NCI-H510A treated with DMSO at 0.1 percent for 48 hours (cell line): ENCODE measurements at places on chromosomes 3 and 15.

- peak; percentile 87 for DNase-seq
These were observed at the start of gene CRELD1 for GRCh38 chr3:9933561-9934234. Gene CRELD1, plus strand, starts transcription at chr3:9933834. Its CDS starts 605 bp downstream, at chr3:9934439.

GRCh38 chr15:101795455-101795854, 7.9 kb upstream of the OR4F6 start:
- no peak for DNase-seq

- DNase-seq, result peak; percentile 76
These were observed 4.8 kb upstream of the MECOM start for GRCh38 chr3:169668072-169668956.

GRCh38 chr3:175957427-175957826, 1098.3 kb downstream of the NAALADL2 start:
- DNase-seq, result no peak

DNA sequence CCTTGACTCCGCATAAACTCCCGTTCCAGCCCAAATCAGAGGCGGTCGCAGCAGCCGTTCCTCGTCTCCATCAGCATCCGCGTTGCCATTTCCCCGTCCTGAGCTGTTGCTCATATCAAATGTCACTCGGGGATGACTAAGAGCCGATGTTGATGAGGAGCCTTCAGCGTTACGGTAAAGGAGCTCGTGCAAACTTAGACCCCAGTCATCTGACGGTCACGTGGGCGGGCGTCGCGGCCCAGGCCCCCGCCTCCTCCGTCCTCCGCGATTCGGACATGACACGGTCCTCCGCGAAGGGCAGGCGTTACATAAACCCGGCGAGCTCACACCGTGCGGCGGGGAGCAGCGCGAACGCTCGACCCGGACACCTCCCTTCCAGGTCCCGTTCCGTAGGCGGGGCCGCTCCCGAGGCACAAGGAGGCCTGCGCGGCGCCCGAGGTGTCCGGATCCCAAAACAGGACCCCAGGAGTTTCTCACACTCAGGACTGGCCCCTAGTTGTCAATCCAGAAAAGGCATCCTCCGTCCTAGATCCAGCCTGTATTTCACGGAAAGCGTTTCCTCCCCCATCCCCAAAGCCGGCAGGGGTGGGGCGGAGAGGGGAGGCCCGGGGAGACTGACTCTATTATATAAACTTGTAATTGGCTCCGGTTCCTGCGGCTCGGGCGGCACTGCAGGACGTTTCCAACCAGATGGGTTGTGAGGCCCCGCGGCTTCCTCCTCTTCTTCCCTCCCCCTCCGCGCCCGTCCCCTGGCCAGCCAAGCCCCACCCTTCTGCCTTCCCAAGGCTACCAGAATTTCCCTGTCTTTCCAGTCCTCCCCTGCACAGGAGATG, 100.0 kb upstream of the IGF1R start:
- DNase-seq, result no peak

- DNase-seq, result no peak
These were observed 7.7 kb downstream of the CMTM8 start for GRCh38 chr3:32246079-32246675.

GRCh38 chr3:16881896-16882630, 2.7 kb upstream of the PLCL2 start:
- DNase-seq, result no peak

DNA sequence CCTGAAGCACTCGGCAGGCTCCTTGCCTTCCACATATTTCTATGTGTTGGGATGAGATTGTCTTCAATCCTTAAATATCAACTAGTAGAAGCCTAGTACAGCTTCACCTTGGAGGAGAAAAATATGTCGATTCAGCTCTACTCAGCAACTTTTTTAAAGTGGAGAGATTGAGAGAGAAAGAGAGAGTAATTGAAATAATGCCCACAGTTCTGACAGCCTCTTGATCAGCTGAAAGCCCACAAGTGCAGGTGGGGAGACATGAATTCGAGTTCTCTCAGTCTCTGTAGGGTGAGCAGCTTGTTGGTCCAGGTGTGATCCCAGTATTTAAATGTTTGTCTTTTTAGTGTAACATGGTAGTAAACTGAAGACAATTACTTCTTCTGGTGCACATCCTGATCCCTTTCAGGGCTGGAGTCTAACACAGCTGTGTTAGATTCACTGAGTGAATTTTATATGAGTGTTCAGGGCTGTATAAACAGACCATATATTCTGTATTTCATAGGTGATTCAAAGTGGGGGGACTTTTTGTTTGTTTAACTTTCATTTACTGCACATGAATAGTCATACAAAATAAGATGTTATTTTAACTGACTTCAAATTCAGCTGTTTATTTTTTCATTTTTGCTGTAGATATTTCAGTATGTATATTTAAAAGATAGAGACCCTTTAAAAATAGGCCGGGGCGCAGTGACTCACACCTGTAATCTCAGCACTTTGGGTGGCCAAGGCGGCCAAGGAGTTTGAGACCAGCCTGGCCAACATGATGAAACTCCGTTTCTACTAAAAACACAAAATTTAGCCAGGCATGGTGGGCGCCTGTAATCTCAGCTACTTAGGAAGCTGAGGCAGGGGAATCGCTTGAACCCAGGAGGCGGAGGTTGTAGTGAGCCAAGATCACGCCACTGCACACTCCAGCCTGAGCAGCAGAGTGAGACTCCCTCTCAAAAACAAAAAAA, 64.0 kb downstream of the ST6GAL1 start:
- DNase-seq, result no peak

DNA sequence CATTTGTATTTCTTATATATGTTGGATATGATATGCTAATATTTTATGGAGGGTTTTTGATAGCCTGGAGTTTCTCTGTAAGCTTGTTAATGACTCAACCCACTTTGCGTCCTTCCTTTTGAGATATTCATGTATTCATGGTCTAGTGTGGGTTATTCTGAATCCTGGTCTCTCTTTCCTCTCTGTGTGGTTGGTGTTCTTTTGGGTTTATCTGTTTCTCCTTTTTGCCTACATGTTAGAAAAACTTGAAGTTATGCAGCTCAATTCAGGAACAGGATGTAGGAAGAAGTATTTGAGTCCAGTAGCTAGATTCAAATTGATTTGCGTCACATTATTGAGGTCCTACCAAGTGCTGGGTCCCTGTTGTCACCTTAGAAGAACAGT, 28.1 kb downstream of the CMTM7 start:
- DNase-seq, result no peak

DNA sequence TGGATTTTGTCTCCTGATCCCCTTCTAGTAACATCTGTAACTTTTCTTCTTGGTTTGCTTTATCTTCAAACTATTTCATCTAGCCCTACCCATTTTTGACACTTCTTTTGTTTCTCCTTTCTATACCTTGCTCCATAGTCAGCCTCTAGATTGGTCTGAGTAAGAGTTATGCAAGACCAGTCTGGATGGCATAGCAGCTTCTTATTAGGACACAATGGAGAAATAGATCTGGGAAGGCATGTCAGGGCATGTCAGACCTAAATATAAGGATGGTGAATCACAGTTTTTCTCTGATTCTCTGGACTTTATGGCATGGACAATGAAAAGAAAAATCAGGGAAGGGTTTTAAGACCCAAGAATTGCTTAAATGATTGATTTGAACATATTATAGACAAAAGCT, 452.5 kb downstream of the RAP2B start:
- DNase-seq, result no peak

- DNase-seq, result no peak
These were observed 165.8 kb downstream of the MECOM start for GRCh38 chr3:169497567-169498257.

GRCh38 chr3:31277582-31277981, 255.1 kb upstream of the STT3B start:
- no peak for DNase-seq

DNA sequence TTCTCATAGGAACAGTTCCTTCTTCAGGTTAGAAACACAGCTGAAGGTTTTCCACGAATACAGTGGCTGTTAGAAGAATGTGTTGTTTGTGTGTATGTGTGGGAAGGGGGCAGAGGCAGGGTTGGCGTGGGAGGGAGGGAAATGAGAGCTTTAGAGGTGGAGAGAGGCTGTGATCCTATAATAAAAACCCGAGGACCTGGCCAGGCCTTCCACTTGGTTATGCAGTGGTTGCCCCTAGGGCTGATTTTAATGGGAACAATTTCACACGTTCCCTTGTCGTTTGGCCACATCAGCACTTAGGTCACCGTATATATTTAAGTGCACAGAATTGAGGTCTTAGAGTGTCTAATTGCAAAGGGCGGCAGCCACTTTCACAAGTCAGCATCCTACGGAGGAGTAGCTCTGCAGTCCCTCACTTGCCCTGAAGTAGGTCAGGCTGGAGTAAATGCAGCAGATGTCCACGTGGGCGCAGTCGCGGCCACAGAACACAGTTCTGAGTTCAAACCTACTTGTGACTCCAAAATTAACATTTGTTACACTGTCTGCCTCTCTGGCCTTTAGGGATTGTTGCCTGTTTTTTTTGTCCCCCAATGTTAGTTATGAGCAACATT, 85.6 kb downstream of the PDCD6IP start:
- no peak for DNase-seq

DNA sequence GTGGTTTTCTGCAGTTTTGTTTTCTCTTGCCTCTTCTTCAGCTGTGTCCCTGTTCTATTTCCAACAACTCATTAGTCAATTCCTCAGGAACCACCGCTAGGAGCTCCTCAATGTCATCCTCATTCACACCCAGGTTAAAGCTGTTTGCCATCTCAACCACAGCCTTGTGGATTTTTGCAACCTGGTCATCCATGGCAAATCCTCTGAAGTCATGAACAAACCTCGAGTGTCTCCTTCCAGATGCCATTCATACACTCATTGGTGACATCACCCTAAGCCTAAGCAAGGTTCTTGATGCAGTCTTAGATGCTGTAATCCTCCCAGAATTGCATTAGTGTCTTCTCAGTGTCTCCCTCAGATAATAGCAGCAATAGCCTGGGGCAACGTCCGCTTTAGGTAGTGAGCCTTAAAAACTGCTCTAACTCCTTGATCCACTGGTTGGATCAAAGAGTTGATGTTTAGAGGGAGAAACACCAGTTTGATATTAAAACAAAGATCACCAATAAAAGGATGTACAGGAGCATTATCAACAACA, 31.5 kb upstream of the ZNF502 start:
- no peak for DNase-seq

GRCh38 chr3:28690176-28690575, 341.6 kb upstream of the AZI2 start:
- no peak for DNase-seq

GRCh38 chr3:178671791-178672190, 135.6 kb downstream of the KCNMB2 start:
- no peak for DNase-seq

- DNase-seq, result no peak
These were observed 420.1 kb downstream of the EDEM1 start for GRCh38 chr3:5607581-5607980.

- no peak for DNase-seq
These were observed 847.8 kb downstream of the SI start for GRCh38 chr3:164230385-164231094.

- DNase-seq, result peak; percentile 6
These were observed 922 bp downstream of the ADPRH start for GRCh38 chr3:119580067-119580760.

GRCh38 chr3:61828184-61828874, 267.0 kb downstream of the PTPRG start:
- DNase-seq, result no peak

- no peak for DNase-seq
These were observed 169.0 kb downstream of the TBC1D5 start for GRCh38 chr3:17573396-17573795.

GRCh38 chr15:85897207-85897894, 102.6 kb upstream of the KLHL25 start:
- DNase-seq, result no peak

DNA sequence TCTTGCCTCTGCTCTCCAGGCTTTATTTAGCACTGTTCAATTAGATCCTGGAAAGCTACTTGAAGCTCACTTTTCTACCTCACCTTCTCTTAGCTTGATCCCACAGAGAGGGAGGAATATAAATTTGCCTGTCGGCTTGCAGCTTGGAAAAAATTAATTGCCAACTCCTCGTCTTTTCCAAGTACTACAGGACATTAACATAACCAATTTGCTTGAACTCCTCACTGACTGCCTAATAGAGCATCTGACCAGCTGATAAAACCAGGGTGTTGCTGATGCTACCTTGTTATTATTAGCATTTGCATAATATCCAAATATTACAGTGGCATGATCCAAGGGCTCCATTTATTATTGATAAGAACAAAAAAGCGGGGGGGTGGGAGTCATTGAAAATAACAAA, 561.8 kb downstream of the MCTP2 start:
- DNase-seq, result no peak

- DNase-seq, result no peak
These were observed 135.1 kb downstream of the ATP10A start for GRCh38 chr15:25727867-25728600.

DNA sequence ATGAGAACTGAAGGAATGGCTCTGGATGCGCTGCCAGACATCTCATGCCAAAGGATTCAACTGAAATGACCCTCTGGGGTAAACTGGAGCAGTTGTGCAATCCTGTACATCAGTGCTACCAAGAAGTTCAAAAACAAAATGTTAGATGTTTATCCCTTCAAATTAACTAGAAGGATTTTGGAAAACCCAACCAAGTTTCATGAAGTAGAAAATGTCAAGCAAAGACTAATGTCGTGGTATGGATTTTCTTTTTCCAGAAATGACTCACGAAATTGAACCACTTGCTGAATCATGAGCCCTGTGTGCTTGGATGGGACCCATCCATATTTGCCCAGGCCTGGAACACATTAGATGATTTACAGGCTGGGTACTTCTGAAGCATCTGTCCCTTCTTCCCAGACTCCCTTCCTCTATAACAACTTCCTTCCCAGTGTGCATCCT, 101.6 kb downstream of the LRTM1 start:
- no peak for DNase-seq

- DNase-seq, result no peak
These were observed 14.6 kb upstream of the OR5K2 start for GRCh38 chr3:98482717-98483482.

GRCh38 chr3:27357665-27358258, 11.4 kb downstream of the NEK10 start:
- peak; percentile 28 for DNase-seq

DNA sequence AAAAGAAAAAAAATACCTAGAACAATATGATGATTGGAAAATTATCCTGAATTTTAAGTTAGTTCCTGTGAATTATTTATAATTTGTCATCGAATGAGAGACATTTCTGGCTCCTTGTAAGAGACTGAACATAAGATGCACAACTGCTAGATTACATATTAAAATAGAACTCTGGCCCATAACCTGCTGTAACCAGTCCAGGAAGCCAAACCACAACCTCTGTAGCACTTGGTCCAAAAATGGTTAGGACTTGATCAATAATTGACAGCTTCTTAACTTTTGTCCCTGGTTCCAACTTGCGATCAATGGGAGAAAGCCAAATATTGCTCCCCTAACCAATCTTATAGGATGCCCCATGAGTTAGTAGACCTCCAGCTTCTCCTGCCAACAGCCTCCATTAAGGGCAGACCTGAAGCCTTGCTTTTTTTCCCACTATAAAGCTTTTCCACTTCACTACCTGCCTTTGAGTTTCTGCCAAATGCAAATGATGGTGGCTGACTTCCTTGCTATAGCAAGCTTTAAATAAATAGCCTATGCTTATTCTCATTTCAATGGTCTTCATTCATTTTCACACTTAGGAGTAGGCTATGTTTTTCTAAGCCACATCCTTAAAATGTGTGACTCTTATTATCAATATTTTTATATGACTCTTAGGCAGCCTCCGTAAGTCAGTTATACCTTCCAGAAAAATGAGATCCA, 224.0 kb upstream of the ARHGEF26 start:
- DNase-seq, result no peak
